LHCN-M2 (cell line): ENCODE measurements at places on chromosomes 11 and 22.

GRCh38 chr11:81916451-81916850, 817.2 kb downstream of the FAM181B start:
- no peak for DNase-seq

DNA sequence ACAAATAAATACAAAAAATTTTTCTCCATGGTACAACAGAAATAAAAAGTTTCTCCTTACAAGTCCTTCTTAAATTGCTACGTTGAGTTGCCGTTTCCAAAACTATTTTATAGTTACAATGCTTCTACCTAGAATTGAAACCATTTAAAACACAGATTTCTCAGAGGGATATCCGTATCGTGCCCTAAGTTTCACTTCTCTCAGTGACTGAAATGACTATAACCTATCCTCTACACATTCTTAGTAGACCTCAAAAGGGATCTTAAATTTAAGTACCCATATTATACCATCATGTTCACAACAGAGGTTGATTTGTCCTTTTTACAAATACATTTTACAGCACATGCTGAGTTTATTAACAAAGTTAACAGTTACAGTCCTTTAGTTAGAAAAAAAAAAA, 44.1 kb downstream of the USP28 start:
- DNase-seq: no peak

- no peak for DNase-seq
These were observed 14.2 kb downstream of the TRMU start for GRCh38 chr22:46349681-46350080.

DNA sequence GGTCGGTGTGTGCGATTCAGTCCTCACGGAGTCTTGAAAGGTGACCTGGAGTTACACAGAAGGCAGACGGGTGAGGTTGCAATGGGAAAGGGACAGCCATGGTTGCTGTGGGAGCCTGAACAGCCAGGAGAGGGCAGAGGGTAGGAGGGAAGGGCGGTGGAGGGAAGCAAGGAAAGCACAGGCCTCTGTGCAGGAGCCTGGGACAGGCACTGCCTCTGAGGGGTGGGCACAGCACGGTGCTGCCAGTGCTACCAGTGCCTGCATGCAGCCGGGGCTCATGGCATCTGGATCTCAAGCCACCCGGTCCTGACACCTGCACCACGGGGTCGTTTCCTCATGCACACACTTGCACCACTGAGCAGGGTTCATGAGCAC, 401.0 kb downstream of the TBC1D22A start:
- no peak for DNase-seq

DNA sequence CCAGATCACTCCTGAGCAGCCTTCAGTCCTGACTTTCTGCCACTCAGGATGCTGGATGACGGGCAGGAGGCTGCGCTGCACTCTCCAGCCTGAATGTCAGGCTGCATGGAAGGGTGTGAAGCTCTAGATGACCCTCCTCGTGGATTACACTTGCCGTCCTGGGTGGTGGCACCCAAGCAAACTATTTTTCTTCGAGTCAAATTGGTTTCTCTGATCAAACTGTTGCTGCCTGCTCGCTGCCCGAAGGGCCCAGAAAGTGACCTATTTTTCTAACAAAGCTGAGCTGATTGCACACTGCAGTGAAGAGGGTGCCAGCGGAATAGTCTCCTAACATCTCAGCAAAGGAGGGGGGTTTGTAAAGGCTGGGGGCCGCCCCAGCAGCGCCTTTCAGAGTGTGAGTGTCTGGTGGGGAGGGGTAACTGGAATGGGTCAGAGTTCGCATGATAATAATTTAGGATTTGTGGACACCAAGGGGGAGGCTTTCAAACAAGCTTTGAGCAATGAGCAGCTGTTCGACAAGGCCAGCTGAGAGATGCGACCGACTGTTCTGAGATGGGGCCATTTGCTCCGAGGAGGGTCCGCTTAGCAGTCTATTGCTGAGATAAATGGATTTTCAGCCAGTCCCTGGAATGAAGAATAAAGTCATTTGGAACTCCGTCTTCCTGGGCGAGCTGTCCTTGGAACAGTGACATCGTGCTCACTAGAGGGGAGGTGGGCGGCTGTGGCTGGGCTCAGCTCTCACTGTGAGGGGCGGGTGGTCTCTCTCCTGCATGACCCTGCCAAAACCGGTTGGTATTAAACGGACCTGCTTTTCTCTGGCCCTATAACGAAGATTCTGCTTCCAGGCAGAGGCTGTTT, 537.6 kb downstream of the BRD1 start:
- no peak for DNase-seq

- DNase-seq: peak; percentile 38
These were observed 112.4 kb downstream of the KCNC1 start for GRCh38 chr11:17846852-17847453.

DNA sequence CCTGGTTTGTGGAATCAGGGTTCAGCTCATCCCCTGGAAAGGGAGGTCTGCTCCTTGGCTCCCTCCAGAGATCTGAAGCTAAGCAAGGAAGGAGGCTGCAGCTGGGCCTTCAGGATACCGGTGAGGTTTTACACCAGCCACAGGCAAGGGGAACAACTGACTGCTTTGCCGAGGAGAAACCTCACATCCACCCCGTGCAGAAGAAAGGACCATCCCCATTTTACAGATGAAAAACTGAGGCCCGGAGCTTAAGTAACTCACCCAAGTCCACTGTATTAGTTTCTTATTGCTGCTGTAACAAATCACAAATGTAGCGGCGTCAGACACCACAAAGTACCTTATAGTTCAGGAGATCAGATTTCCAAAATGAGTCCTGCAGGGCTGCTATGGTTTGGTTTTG, 173.7 kb downstream of the MN1 start:
- no peak for DNase-seq

GRCh38 chr11:68946416-68947090, 34.2 kb downstream of the MRGPRD start:
- peak; percentile 74 for DNase-seq

DNA sequence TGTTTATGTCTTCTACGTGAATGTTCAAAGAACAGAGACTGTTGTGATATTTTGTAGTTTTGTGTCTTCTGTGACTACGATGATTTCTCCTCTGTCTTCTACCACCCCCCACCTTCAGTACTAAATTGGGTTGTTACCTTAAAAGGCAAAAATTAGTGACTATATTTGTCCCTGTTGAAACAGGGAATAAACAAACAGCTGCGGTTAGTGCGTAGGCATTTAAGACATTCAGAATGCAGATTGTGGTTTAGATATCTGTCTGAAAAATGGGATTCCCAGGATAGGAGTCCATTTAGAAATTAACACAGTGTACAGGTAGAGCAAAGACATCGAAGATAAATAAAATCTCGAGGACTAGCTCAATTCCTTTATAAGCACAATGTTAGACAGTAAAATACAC, 15.6 kb upstream of the ARHGAP42 start:
- no peak for DNase-seq

GRCh38 chr22:41070665-41071331, 21.6 kb upstream of the EP300 start:
- no peak for DNase-seq

DNA sequence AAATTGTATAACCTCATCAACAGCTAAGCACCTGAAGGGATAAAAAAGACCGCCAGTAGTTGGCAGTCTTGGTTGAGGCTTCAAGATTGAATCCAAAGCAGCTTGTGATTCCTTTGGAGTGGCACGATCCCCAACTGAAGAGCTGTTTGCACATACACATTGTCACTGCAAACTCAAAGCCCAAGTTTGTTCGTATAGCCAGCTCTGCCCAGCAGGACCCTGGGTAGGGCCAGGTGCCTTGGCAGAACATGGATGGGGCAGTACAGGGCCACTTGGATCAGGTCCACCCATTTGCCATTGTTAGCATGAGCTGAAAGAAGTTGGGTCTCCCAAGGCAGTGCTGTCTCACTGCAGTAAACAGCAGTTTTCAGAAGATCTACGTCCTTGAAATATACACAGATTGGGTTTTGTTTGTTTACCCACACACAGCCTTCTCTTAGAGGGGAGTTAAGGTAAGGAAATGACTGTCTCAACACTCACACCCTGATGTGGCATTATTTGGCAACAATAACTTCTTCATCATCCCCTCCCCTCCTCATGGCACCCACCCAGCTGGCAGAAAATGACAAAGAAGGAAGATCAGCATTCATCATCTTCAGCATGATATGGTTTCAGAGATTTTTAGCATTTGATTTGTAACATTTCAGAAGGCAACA, 132.9 kb downstream of the COMMD9 start:
- DNase-seq: peak; percentile 61

GRCh38 chr11:129866311-129866710, 29.1 kb downstream of the NFRKB start:
- no peak for DNase-seq

GRCh38 chr11:122042981-122043380, 73.0 kb downstream of the BLID start:
- DNase-seq: no peak

GRCh38 chr22:27238935-27239510, 562.5 kb downstream of the MN1 start:
- DNase-seq: peak; percentile 90

GRCh38 chr11:36684840-36685801, 87.1 kb upstream of the RAG2 start:
- no peak for DNase-seq

GRCh38 chr22:28670161-28670560, 9.5 kb downstream of the TTC28 start:
- peak; percentile 30 for DNase-seq

DNA sequence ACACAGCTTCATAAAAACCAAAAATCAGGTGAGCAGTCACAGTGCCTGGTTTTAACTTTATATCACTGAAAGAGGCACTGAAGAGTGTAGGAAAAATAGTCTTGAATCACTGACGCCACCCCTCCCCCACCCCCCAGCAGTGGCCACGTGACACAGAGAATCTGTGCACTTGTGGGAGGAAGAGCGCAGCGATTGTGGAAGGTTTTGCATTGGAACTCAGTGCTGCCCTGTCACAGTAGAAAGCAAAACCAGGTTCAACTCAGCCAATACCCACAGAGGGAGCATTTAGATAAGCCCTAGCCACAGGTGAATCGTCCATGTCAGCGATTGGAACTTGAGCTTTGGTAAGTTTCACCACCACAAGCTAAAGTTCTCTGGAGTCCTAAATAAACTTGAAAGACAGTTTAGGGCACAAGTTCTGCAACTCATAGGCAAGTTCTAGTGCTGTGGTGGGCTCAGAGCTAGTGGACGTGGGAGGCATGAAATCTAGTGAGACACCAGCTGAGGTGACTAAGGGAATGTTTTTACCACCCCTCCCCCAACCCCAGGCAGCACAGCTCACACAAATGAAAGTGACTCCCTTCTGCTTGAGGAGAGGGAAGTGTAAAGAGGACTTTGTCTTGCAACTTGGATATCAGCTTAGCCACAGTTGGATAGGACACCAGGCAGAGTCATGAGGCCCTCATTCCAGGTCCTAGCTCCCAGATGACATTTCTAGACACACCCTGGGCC, 13.3 kb downstream of the OR52B2 start:
- peak; percentile 1 for DNase-seq

DNA sequence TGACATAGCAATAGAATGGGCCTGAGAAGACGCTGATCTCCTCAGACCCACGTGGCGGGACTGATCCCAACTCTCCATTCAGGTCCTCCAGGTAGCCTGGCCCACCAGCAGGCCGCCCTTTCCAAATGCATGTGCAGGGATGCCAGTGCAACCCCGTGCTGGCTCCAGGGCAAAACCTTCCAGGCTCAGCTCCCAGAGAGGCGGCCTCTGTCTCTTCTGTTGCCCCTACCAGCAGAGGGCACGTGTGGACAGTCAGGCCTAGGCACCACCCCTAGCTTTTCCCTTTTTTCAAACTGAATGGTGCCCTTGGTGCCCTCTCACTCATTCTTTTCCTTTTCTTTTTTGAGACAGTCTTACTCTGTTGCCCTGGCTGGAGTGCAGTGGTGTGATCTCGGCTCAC, 121.7 kb downstream of the OSBP2 start:
- no peak for DNase-seq

- DNase-seq: no peak
These were observed 38.6 kb downstream of the PARVG start for GRCh38 chr22:44219101-44219870.

- DNase-seq: peak; percentile 52
These were observed 243.9 kb upstream of the SYN3 start for GRCh38 chr22:33302049-33302545.

GRCh38 chr22:22030493-22031182, 48.1 kb upstream of the TOP3B start:
- DNase-seq: peak; percentile 4

- DNase-seq: no peak
These were observed 14.4 kb upstream of the UCP3 start for GRCh38 chr11:74023276-74023675.

- DNase-seq: peak; percentile 33
These were observed 20.7 kb upstream of the AIFM3 start for GRCh38 chr22:20946080-20946986.

- no peak for DNase-seq
These were observed 21.6 kb downstream of the TMPRSS5 start for GRCh38 chr11:113684496-113684895.

GRCh38 chr11:8838248-8838647, 72.7 kb upstream of the AKIP1 start:
- peak; percentile 81 for DNase-seq

GRCh38 chr22:50363166-50363802, 20.2 kb downstream of the PPP6R2 start:
- DNase-seq: no peak

GRCh38 chr11:117239295-117239694, 6.8 kb downstream of the RNF214 start:
- DNase-seq: peak; percentile 96

- no peak for DNase-seq
These were observed 23.9 kb upstream of the TMPRSS13 start for GRCh38 chr11:117953024-117953671.

DNA sequence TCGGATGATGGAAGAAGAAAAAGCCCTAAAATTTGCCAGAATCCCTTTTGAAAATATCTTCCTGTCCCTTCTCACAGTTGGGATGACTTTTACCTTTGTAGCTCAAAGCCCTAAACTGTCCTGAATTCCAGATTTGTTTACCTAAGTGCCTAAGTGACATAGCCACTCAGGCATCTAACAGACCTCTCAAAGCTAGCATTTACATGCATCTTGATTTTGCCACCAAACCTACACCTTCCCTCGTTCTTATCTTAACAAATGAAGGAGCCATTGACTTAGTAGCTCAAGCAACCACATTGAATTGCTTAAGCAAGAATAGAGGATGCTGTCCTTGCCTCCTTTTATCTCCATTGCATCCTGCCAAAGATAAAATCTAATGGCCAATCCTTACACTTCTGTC, 198.4 kb upstream of the NTM start:
- no peak for DNase-seq
